Activated T-cell treated with anti-CD3 and anti-CD28 coated beads, Interleukin-2, amount 50 U/mL, for 72 hours (primary cell): ENCODE measurements at places on chromosomes 6 and 20. TPM values are rescaled to one million over a fixed set of nuclear protein-coding genes. Genes with fewer than 3 reads are reported as not detected.

DNA sequence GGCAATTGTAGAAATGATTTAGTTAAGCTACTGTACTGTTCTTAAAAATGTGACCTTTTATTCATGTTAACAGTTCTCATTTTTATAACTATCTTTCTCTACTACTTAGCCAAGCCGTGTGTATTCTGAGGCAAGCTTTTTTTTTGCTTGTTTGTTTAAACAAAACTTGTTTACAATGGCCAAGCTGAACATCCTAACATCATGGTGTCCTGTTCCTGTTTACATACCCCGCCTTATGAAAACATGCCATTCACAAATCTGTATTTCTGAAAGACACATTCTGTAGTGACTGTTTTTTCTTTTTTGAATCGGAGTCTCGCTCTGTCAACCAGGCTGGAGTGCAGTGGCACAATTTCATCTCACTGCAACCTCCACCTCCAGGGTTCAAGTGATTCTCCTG is 140.9 kb downstream of the NCOA3 start:
- no peak overlapping the region for H3K4me3 ChIP-seq
- no peak for DNase-seq
- no peaks in the 10 kb centered on the region for H3K27me3 ChIP-seq
- no peaks in the 10 kb centered on the region for H3K4me1 ChIP-seq

- H3K27ac ChIP-seq: no peak overlapping the region
- DNase-seq: no peak
- H3K36me3 ChIP-seq: no peaks in the 10 kb centered on the region
- no peak overlapping the region for H3K4me3 ChIP-seq
- H3K27me3 ChIP-seq: peaks cover 10% of the 10 kb centered on the region
Observed at GRCh38 chr20:2252419-2252997, 43.3 kb upstream of the TGM3 start.

DNA sequence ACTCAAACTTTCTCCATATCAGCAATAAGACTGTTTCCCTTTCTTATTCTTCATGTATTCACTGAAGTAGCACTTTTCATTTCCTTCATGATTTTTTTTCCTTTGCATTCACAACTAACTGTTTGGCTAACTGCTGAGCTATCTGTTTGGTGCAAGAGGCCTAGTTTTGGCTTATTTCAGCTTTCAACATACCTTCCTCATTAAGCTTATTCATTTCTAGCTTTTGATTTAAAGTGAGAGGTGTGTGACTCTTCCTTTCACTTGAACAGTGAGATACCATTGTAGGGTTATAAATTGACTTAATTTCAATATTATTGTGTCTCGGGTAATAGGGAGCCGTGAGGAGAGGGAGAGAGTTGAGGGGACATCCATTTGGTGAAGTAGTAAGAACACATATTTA is 262.0 kb upstream of the PREP start:
- no peak for DNase-seq
- peaks cover 7% of the 10 kb centered on the region for H3K36me3 ChIP-seq
- peaks cover 32% of the 10 kb centered on the region for H3K27me3 ChIP-seq
- H3K27ac ChIP-seq: no peak overlapping the region

GRCh38 chr6:33790379-33790778 is 1.4 kb upstream of the LEMD2 start:
- H3K36me3 ChIP-seq: peaks cover 8% of the 10 kb centered on the region
- H3K27ac ChIP-seq: peak overlapping the region; percentile 20
- H3K4me1 ChIP-seq: peaks cover 39% of the 10 kb centered on the region
- no peak for DNase-seq
- no peaks in the 10 kb centered on the region for H3K27me3 ChIP-seq
- peak overlapping the region; percentile 14 for H3K4me3 ChIP-seq

DNA sequence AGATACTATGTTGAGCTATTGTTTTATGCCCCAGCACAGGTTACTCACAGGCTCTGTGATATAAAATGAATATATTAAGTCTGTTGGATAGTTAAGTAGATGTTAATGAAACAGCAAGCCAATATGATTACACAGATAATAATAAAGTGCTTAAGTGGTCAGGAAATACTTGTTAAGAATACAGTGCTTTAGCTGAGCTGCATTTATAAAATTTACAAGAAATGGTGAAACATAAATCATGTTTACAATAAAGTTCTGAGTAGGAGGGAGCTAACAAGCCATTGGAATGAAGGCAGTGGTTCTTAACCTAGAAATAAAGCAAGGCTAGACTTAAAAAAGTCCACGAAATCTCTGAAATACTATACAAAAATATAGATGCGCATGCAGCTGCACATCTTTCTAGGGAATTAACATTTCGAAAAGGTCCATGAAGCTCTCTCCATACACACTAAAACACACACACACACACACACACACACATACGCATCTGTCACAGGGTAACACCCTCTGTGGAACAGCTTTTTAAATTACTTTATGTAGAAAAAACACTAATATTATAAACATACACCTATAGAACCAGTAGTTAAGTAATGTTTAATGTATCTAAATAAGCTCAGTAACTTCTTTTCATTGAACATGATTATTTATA is 87.3 kb downstream of the COL9A1 start:
- H3K36me3 ChIP-seq: no peaks in the 10 kb centered on the region
- H3K4me3 ChIP-seq: no peak overlapping the region
- no peak overlapping the region for H3K27ac ChIP-seq
- DNase-seq: no peak

GRCh38 chr6:100664274-100665040 is 199.7 kb upstream of the SIM1 start:
- DNase-seq: no peak
- H3K27me3 ChIP-seq: no peaks in the 10 kb centered on the region
- H3K27ac ChIP-seq: peak overlapping the region; percentile 76
- no peak overlapping the region for H3K4me3 ChIP-seq

DNA sequence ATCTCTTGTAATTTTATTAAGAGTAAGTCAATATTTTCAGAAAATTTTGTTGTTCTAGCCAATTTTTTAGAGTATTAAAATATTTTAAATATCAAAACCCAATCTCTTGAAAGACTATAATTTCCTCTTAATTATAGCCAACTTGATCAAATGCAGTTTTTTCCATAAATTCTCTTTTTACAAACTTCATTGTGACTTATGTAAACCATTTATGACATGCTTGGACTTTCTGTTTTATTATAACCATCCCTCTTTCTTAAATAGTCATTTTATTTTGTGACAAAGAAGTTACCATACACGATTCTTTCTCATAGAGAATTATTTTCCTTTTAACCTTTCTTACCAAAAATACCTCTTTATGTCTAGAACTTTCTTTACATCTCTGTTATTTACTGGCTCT is 1075.5 kb downstream of the KHDRBS2 start:
- no peak overlapping the region for H3K27ac ChIP-seq
- H3K4me3 ChIP-seq: no peak overlapping the region
- H3K27me3 ChIP-seq: no peaks in the 10 kb centered on the region
- H3K36me3 ChIP-seq: no peaks in the 10 kb centered on the region
- DNase-seq: no peak
- H3K4me1 ChIP-seq: no peaks in the 10 kb centered on the region

DNA sequence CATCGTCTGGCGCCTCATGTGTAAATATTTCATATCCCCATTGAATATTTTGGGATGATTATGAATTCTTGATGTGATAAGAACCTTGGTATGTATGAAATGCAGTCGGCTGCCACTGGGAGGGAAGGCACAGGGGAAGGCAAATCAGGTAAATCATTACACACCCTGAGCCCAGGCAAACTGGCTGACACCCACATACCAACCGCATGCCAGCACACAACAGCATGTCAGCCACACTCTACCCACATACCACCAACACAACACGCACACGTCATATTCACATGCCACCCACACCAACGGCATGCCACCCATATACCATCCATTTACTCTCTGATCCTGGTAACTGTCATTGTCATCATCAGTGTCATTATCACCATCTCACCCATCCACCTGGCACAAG is 28.3 kb upstream of the MDGA1 start:
- H3K27ac ChIP-seq: no peak overlapping the region
- no peak overlapping the region for H3K4me3 ChIP-seq
- no peaks in the 10 kb centered on the region for H3K4me1 ChIP-seq
- no peaks in the 10 kb centered on the region for H3K27me3 ChIP-seq
- no peak for DNase-seq

DNA sequence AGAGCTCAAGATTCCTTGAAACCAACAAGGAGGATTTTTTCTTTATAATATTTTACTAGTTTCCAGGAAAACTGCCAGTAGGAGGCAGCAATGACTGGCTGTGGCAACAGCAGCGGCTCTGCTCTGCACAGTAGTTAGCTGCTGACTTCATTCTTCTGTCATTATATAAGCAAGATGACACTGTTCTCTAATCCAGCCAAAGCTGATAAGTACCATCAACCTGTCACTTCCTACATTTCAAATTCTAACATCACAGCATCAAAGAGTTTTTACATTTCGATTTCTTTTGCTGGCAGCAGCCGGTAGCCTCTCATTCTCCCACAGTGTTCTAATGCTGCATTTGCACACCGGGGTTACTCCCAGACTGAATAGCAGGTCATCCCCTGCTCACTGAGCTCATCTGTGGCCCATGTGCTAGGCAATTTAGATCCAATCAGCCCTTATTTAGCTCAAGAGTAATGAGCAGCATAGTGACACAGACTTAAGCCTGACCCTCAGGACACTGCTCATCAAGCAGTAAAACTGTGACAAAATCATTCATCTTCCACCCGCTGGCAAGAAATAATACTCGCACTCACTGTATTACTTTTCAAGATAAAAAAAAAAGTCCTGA is 67.8 kb downstream of the MMS22L start:
- no peak for DNase-seq
- H3K4me3 ChIP-seq: no peak overlapping the region
- no peak overlapping the region for H3K27ac ChIP-seq
- H3K27me3 ChIP-seq: no peaks in the 10 kb centered on the region
- peaks cover 6% of the 10 kb centered on the region for H3K4me1 ChIP-seq

DNA sequence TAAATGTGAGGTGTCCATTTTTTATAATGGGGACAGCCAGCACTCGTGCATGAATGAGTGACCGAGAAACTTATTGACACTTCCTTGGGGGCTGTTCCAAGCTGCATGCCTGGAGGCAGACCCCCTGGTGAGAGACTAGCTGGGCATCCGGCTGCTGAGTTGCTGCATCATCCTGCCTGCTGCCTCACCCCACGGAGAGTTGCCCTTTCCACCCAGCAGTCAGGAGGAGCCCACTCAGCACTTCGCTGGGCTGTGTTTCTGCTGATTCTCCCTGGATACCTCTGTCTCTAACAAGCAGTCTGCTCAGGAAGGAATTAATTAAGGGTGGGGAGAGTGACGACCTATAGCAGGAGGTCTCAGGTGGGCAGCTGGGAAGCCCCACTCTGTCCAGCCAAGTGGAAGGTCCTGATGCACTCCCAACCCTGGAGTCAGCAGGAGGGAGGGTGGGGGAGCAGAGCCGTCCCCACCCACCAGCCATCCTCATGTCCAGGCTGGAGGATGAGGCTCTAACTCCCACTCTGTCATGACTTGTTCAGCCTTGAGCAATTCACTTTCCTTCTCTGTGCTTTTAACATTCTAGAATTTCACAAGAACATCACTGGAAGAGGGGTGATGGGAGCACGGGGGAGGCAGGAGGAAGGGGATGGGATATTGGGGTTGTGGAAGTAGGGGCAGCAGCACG is 177.3 kb downstream of the LRFN2 start:
- no peak for DNase-seq
- no peak overlapping the region for H3K27ac ChIP-seq
- no peaks in the 10 kb centered on the region for H3K36me3 ChIP-seq
- no peak overlapping the region for H3K4me3 ChIP-seq
- peaks cover 5% of the 10 kb centered on the region for H3K4me1 ChIP-seq

The PDE7B gene
- total RNA-seq: 4.2 TPM

The MMP24 gene
- total RNA-seq: not detected

The HLA-DQA2 gene
- 1.2 TPM for total RNA-seq

The C6orf58 gene
- not detected for total RNA-seq

The LYRM2 gene
- total RNA-seq: 17.9 TPM

The INSM1 gene
- total RNA-seq: 4.1 TPM

The ADGB gene
- 0.14 TPM for total RNA-seq

The TMEM200A gene
- total RNA-seq: 0.67 TPM
